ENCODE measurements at places on chromosomes 1 and 21.

DNA sequence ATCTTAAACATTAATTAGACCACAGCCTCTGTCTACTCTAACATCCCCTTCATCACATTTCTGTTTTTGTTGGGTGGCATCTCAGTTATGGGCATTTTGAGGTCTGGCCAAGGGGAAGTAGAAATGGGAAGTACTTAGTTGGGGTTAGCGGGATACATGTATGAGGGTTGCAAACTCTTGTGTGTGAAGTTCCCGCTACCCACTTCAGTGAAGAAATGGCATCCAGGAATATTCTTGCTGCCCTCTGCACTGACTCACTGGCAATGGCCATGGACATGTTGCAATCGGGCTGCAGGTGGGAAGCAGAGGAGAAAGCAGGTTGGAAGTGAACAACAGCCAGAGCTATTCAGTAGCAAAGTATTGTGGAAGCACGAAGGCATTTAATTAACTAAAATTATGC, 7.4 kb downstream of the CD48 start:
- no peak for DNase-seq

DNA sequence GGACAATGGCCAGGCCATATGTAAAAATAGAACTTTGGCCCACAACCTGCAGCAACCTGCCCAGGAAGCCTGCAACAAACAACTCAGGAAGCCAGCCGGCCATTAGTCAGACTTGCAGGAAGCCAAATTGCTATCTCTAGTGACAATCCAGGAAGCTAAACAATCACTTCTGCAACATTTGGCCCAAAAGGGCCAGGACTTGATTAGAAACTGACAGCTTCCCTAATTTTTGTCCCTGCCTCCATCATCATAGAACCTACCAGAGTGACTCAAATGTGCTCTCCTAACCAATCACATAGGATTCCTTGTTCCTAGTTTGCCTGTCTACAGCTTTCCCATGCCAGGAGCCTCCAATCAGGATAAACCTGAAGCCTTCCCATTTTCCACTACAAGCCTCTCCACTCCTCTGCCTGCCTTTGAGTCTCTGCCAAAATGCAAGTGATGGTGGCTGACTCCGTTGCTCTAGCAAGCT, 639.3 kb downstream of the PTPRU start:
- DNase-seq, result no peak

- no peak for DNase-seq
Observed at GRCh38 chr1:41835485-41835884, 83.2 kb downstream of the HIVEP3 start.

GRCh38 chr1:198605406-198605805, 33.4 kb upstream of the PTPRC start:
- no peak for DNase-seq

- no peak for DNase-seq
Observed at GRCh38 chr1:67677930-67678329, 7.1 kb upstream of the GADD45A start.

- DNase-seq, result peak; percentile 54
Observed at GRCh38 chr1:37890378-37891014, 31.1 kb upstream of the MTF1 start.

DNA sequence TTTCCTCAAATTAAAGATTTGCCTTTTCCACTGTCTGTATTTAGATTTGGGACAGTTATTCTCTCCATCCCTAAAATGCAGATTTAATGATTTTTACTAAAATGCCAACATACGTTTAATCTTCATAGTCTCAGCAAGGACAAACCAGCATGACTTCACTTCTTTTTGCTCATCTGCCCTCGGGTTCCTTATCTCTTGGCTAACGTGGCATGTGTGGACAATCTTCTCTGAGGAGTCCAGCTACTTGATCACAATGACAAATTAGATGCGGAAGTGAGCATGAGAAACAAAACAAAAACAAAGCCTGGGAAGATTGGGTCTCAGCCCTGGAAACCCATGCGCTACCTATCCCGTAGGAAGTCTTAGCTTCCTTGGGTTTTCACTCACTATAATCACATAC, 1.0 kb downstream of the MRAP start:
- no peak for DNase-seq

- no peak for DNase-seq
Observed at GRCh38 chr1:31755850-31756492, 8.2 kb downstream of the ADGRB2 start.

DNA sequence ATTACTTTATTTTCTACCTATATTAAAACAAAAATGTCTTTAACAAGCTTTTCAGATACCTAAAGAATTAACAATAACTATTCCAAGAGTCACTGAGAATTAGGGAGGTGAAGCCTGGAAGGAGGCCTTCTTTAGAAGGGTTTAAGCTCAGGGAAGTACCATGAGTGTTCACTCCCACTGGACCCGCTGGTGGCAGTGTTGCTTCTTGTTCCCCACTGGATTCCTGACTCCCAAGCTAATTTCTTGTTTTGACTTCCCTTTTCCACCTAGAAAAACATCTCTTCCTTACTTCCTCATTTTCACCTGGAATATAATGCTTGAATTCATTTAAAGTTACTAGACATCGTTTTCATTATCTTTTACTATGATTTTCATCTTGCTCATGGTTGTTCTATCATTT, 264.2 kb downstream of the HMCN1 start:
- DNase-seq, result peak; percentile 22

DNA sequence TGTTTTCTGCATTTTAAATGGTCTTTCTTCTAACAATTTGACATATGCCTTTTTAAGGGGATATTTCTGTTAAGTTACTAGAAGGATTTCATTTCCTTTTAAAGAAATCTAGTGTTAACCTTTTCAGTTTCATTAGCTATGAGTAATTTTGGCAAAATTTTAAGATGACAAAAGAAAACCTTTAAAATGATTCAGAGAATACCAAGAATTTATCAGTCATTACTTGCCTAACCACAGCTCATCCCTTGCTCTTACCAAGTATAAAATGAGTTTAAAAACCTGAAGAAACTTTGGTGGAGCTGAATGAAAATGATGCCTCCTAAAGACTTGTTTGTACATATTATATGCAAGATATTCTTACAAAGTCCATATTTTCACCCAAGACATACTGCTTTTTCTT, 101.7 kb downstream of the NEK7 start:
- no peak for DNase-seq

GRCh38 chr21:42797522-42797921, 81.8 kb downstream of the WDR4 start:
- DNase-seq, result no peak

- DNase-seq, result peak; percentile 7
Observed at GRCh38 chr1:119275145-119276134, 93.1 kb upstream of the HAO2 start.

DNA sequence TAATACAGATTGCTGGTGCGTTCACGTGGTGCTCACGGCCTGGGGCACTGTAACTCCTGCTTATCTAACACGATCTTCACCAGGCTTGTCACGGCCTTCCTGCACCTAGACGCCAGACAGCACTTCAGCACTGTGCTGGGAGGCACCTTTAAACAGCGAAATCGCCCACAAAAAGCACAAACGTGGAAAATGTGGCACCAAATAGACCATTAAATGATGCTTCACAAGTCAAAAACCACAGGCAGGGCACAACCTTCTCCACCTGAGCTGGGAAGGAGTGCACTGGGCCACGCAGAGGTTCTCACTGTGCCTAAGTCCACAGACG, 20.0 kb downstream of the IBA57 start:
- DNase-seq, result no peak

- no peak for DNase-seq
Observed at GRCh38 chr1:111323231-111323630, 32.6 kb downstream of the CHIA start.

DNA sequence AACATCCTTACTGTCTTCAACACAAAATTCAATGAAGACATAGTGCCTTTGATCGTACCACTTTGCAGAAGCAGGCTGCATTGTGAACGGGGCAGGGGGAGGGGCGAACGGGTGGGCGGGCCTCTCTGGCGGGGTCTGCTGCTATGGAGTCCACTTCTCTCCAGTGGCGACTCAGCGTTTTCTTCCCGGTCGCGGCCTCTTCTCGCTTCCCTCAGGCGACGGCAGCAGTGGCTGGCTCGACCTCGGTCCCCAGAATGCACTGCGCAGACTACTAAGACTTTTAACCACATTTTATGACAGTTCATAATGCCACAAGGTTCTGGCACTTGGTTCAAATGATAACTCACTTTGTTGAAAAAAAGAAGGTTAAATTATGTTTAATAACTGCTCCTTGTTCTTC, 21.2 kb downstream of the GBP2 start:
- DNase-seq, result no peak

DNA sequence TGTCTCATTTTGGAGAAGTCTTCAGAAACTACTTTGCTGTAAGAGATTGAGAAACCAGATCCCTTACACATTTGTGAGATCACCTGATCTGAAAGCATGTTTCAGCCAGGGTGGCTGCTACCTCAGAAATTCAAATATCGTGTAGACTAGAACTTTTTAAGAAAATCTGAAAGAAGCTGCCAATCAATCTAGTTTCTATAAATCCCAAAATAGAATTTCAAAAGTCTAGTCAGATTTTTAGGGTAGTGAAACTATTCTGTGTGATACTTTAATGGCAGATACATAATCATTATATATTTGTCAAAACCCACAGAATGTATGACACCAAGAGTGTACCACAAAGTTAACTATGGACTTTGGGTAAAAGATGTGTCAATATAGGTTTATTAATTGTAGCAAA, 79.9 kb upstream of the PLPPR5 start:
- no peak for DNase-seq

DNA sequence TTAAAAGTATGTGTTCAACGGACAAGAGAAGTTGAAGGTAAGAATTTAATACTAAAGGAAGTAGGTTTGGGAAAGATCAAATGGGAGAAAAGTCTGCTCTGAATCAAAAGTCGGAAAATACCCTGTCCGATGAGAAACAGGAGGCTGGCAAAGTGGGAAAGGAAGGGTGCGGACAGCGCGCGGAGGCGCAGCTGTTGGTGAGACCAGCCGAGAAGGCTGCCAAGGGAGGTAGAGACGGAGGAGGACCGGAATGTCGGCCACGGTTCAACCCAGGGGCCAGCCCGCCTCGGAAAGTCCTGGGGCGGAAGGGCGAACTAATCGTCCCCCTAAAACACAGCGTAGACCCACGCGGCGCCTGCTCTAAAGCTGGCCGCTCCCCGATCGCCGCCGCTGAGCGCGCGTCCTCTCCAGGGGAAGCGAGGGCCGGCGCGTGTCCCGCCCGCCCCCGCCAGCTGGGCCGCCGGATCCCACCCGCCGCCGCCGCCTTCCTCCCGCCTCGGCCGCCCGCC, 639 bp upstream of the SPATA1 start:
- peak; percentile 50 for DNase-seq

- DNase-seq, result no peak
Observed at GRCh38 chr1:185289880-185290279, 27.2 kb downstream of the IVNS1ABP start.

GRCh38 chr1:39776400-39776713, 5.2 kb upstream of the OXCT2 start:
- no peak for DNase-seq

- peak; percentile 94 for DNase-seq
Observed at GRCh38 chr1:66533804-66534740, at the start of gene SGIP1. TSS of gene SGIP1 (plus strand) at chr1:66534153. CDS start at chr1:66534359, 206 bp downstream.

GRCh38 chr1:227946624-227947385, 927 bp downstream of the WNT9A start:
- no peak for DNase-seq

GRCh38 chr1:203307641-203308126, 2.4 kb downstream of the BTG2 start:
- DNase-seq, result no peak

DNA sequence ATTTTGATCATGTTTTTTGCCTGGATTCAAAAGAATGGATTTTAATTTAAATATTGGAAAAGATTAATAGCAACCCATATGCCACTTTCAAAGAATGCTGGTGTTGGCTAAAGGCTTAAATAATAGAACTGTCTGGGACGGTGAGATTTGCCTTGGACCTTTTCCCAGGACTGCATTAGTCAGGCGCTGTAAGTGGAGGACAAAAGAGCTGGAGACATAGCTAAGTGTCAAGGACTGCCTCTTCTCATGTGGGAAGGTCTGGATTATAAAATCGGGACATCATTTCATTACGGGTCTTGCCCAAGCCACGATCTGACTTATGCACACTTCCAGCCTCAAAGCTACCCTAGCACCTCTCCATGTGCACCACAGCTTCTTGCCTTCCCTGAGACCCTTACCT, 458.5 kb upstream of the DEPDC1 start:
- DNase-seq, result no peak

- DNase-seq, result no peak
Observed at GRCh38 chr1:119883826-119884225, 12.5 kb downstream of the ADAM30 start.

GRCh38 chr1:99869304-99869703, 19.1 kb downstream of the AGL start:
- DNase-seq, result no peak

DNA sequence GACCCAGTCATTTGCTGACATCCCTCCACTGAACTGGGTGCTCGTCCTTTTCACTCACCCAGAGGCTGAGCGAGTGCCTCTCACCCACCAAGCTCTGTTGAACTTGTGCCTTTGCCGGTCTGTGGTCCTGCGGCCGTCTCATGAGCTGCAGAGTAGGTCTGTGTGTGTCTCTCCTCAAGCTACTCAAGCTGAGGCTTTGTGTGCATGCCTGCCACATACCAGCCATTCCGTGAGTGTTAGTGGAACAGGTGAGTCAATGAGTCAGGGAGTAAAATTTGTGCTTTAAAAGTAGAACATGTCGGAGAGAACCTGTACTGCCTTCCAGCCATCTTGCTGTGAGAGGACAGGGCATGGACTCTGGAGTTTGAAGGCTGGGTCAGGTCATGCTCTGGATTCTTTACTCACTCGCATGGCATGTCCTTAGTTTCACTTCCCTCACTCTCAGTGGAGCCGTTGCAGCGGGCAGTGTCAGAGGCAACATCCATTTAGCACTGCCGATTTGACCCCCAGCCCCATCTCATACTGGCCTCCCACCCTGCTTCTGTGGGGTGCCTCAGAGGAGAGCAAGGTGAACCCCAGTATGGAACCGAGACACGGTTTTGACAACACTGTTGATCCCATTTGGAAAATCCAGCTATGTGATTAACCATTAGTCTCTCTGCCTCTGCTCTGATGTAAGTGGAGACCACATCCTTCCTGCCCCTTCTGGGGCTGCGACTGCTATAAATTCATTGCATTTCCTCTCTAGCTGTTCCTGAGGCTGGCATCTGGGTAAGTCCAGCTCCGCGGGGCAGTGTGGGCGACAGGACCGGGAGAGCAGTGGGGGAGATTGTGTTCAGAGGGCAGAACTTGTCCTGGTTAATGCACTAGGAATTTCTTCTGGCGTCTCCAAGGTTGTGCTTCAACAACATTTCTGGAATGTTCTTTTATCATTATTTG, at the start of gene NLRP3:
TSS of gene NLRP3 (plus strand) at position 751 of the 939 bp plus-strand sequence. CDS start 2,628 bp downstream, outside the sequence.
- DNase-seq, result no peak

GRCh38 chr21:44708213-44708865, 3.0 kb downstream of the TSPEAR start:
- DNase-seq, result no peak

GRCh38 chr1:17627239-17628052, 87.9 kb downstream of the ARHGEF10L start:
- DNase-seq, result no peak

- DNase-seq, result no peak
Observed at GRCh38 chr1:12296623-12297022, 66.8 kb downstream of the VPS13D start.

All from NCI-H526 treated with DMSO at 0.1 percent for 48 hours (cell line).